Testis (tissue), 5 donors: ENCODE measurements at places on chromosomes 3 and 15. TPM values are rescaled to one million over a fixed set of nuclear protein-coding genes. Genes with fewer than 3 reads are reported as not detected.

C3orf70 gene
- 21.0 TPM for total RNA-seq

SETD5 gene
- total RNA-seq, result 155 TPM

KIF23 gene
- total RNA-seq, result 23.9 TPM

CHRNB4 gene
- 7.4 TPM for total RNA-seq

GRCh38 chr3:117553461-117553860 lies 843.9 kb downstream of the TUSC7 start:
- H3K27ac ChIP-seq, result no peak overlapping the region
- no peaks in the 10 kb centered on the region for H3K4me1 ChIP-seq
- H3K4me3 ChIP-seq, result no peak overlapping the region
- DNase-seq, result no peak
- no peaks in the 10 kb centered on the region for H3K27me3 ChIP-seq

GRCh38 chr15:76341366-76342057 lies 4.9 kb downstream of the ISL2 start:
- H3K27ac ChIP-seq, result no peak overlapping the region
- H3K4me1 ChIP-seq, result peaks cover 16% of the 10 kb centered on the region
- no peaks in the 10 kb centered on the region for H3K27me3 ChIP-seq
- H3K4me3 ChIP-seq, result peak overlapping the region; percentile 46
- DNase-seq, result no peak
- no peaks in the 10 kb centered on the region for H3K36me3 ChIP-seq

- no peak overlapping the region for H3K27ac ChIP-seq
- no peak for DNase-seq
- H3K4me3 ChIP-seq, result no peak overlapping the region
- H3K4me1 ChIP-seq, result no peaks in the 10 kb centered on the region
- no peaks in the 10 kb centered on the region for H3K36me3 ChIP-seq
These were observed 19.4 kb upstream of the PTX3 start for GRCh38 chr3:157417247-157417646.

DNA sequence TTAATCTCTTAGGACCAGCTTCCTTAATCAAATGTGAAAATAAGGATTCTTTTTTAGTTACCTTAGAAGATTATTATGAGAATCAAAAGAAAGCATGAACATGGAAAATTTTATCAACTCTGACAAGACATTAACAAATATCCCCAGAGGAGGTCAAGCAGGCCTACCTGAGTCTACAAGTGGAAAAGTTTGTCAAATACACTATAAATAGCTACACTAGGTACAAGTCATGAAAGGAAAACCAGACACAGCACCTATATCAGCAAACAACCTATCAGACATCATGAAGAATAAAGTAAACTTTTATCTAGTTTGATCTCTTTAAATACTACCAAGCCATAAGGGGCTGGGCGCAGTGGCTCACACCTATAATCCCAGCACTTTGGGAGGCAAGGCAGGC lies 126.1 kb downstream of the MAGI1 start:
- DNase-seq, result no peak
- no peaks in the 10 kb centered on the region for H3K27me3 ChIP-seq
- H3K4me1 ChIP-seq, result no peaks in the 10 kb centered on the region
- no peaks in the 10 kb centered on the region for H3K36me3 ChIP-seq

GRCh38 chr3:100759159-100759558 lies 49.9 kb downstream of the TFG start:
- H3K4me1 ChIP-seq, result peaks cover 5% of the 10 kb centered on the region
- DNase-seq, result no peak
- no peak overlapping the region for H3K27ac ChIP-seq
- H3K36me3 ChIP-seq, result no peaks in the 10 kb centered on the region
- H3K4me3 ChIP-seq, result no peak overlapping the region

DNA sequence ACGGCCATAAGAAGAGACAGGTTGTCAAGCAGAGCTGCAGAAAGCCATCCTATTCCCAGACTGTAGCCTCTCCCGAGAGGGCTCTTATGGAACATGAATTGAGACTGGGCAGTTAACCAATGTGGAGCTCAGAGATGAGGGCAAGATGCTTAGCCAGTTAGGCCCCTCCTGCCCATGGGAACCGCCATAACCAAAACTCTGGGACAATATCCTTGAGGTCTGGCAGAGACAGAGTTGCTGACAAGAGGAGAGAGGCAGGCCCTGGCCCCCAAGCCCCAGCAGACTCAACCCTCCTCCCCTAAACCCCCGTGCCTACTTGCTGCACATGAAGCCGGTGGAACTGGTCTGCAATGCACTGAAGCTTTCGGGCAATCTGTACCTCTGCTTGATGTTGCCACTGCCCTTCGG lies 4.8 kb downstream of the BMF start:
- peak overlapping the region; percentile 90 for H3K27ac ChIP-seq
- H3K4me3 ChIP-seq, result no peak overlapping the region
- no peak for DNase-seq
- no peaks in the 10 kb centered on the region for H3K27me3 ChIP-seq

GRCh38 chr15:48963524-48964113 lies at the start of gene SHC4:
Gene SHC4 (minus strand): TSS chr15:48963919. CDS start chr15:48963015, 904 bp downstream.
- no peaks in the 10 kb centered on the region for H3K36me3 ChIP-seq
- H3K27me3 ChIP-seq, result no peaks in the 10 kb centered on the region
- peak within 1 kb of the TSS; percentile 74 for H3K4me3 ChIP-seq
- H3K27ac ChIP-seq, result peak within 1 kb of the TSS; percentile 18

- no peak overlapping the region for H3K4me3 ChIP-seq
- H3K4me1 ChIP-seq, result no peaks in the 10 kb centered on the region
- H3K36me3 ChIP-seq, result no peaks in the 10 kb centered on the region
- H3K27ac ChIP-seq, result no peak overlapping the region
- H3K27me3 ChIP-seq, result no peaks in the 10 kb centered on the region
These were observed 10.0 kb downstream of the CADM2 start for GRCh38 chr3:84968701-84969235.

DNA sequence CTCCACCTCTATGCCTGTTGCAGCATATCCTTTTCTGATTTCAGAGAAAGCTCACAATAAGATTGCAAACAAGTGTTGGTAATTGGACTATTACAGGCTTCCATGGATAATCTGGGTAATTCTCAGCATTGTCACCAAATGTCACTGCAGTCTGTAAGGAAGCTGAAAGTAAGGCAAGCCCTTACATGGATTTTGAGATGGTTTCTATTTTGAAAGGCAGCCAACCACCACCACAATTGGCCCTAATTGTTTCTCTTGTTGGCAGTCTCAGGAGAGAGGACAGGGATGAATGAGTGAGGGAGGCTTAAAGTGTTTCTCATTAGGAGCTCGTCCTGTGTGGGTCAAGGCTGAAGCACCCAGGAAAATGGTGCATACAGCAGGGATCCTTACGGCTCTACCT lies 879.9 kb downstream of the TUSC7 start:
- no peaks in the 10 kb centered on the region for H3K36me3 ChIP-seq
- no peak overlapping the region for H3K27ac ChIP-seq
- no peak for DNase-seq
- H3K4me3 ChIP-seq, result no peak overlapping the region
- no peaks in the 10 kb centered on the region for H3K27me3 ChIP-seq

DNA sequence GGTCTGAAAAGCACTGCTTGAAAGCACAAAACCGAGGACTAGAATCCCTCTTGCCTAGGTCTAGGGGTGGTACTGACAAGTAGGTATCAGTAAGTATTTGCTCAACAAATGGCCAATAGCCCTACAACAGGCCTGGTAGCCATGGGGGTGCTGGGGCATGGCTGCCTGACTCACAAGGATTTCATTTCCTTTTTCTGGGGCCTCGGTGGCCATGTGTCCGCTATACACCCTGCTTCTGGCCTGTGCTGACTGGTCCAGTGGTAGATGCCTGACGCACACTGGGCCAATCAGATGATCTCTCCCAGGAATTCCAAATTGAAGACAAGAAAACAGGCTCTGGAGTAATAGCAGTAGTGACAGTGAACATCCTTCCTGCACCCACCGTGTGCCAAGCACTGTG lies 29.4 kb downstream of the MELTF start:
- no peak overlapping the region for H3K27ac ChIP-seq
- DNase-seq, result no peak
- no peaks in the 10 kb centered on the region for H3K27me3 ChIP-seq
- H3K36me3 ChIP-seq, result no peaks in the 10 kb centered on the region
- peaks cover 4% of the 10 kb centered on the region for H3K4me1 ChIP-seq
